ENCODE measurements at places on chromosomes 4 and X. TPM values are rescaled to one million over a fixed set of nuclear protein-coding genes. Genes with fewer than 3 reads are reported as not detected.

Gene UGT2A3
- total RNA-seq = not detected

Gene STK32B
- 1.5 TPM for total RNA-seq

Gene PPP1R2C
- total RNA-seq = not detected

Gene VSIG4
- 150 TPM for total RNA-seq

Gene FAM120C
- 4.4 TPM for total RNA-seq

Gene XAGE1A
- not detected for total RNA-seq

Gene KLHL15
- 8.0 TPM for total RNA-seq

Gene F8A2
- not detected for total RNA-seq

Gene ATP2B3
- 0.16 TPM for total RNA-seq

Gene DDX53
- not detected for total RNA-seq

Gene CSN2
- 1.1 TPM for total RNA-seq

Gene ACOX3
- total RNA-seq = 24.8 TPM

Gene RAB39B
- 0.28 TPM for total RNA-seq

Gene GPRASP1
- total RNA-seq = 23.5 TPM

Gene UGT8
- total RNA-seq = under 0.01 TPM

Gene RNF128
- not detected for total RNA-seq

Gene MYOZ2
- total RNA-seq = 0.82 TPM

Gene FGF2
- total RNA-seq = 37.4 TPM

Gene FRAS1
- 5.4 TPM for total RNA-seq

Gene FSTL5
- 0.55 TPM for total RNA-seq

Gene BEND2
- total RNA-seq = not detected

Gene CPLX1
- total RNA-seq = 0.49 TPM

Gene IL3RA
- 6.8 TPM for total RNA-seq

Gene PDE6B
- total RNA-seq = not detected

Gene GAGE12H
- total RNA-seq = not detected

Gene POU4F2
- not detected for total RNA-seq

Gene HPSE
- 0.54 TPM for total RNA-seq

Gene RBMX2
- 22.7 TPM for total RNA-seq

Gene SGMS2
- total RNA-seq = 179 TPM

Gene CPEB2
- total RNA-seq = 31.9 TPM

Gene SPANXA1
- not detected for total RNA-seq

Gene NXF2
- not detected for total RNA-seq

Gene PCDH11X
- 0.28 TPM for total RNA-seq

Gene SH3BGRL
- total RNA-seq = 359 TPM

Gene ADGRA3
- total RNA-seq = 72.1 TPM
